EL (cell line): ENCODE measurements at places on chromosomes 12 and 14.
A peak's percentile ranks its signal among the peaks of the same experiment; 100 is the strongest.

DNA sequence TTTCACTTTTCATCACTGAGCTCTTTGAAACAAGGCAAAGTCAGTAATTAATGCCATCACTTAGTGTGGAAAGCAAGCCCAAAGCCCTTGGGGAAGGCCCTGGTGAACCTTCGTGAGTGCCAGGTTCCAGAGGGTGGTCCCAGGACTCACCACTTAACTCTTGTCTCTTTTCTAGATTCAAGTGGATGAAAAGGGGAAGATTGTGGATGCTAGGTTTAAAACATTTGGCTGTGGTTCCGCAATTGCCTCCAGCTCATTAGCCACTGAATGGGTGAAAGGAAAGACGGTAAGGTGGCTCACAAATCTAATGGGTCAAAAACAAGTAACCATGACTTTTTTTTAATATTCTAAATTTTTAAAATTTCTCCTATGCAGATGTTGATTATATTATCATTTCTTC is 2.8 kb downstream of the ISCU start:
- DNase-seq = no peak

DNA sequence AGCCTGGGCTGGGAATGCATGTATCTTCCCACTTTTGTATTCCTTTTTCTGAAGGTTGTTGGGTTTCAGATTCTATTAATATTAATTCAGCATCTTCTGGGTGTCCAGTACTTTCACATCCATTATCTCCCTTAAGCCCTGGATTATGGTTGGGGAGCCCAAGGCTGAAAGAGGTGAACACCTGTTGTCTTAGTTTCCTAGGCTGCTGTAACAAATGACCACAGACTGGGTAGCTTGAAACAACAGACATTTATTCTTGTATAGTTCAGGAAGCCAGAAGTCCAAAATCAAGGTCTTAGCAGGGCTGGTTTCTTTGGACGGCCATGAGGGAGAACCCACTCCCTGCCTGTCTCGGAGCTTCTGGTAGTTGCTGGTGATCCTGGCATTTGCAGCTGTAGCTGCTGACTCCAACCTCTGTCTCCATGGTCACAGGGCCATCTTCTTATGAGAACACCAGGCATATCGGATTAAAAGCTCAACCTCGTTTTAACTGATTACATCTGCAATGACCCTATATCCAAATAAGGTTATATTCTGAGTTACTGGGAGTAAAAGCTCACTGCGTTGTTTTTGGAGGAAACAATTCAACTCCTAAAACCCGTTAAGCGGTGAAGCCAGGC is 68.2 kb upstream of the CLMN start:
- DNase-seq = no peak

- DNase-seq = no peak
These were observed 73.9 kb downstream of the EP400 start for GRCh38 chr12:132023658-132024057.

GRCh38 chr12:124224535-124225110 is 70.3 kb upstream of the RFLNA start:
- DNase-seq = no peak

DNA sequence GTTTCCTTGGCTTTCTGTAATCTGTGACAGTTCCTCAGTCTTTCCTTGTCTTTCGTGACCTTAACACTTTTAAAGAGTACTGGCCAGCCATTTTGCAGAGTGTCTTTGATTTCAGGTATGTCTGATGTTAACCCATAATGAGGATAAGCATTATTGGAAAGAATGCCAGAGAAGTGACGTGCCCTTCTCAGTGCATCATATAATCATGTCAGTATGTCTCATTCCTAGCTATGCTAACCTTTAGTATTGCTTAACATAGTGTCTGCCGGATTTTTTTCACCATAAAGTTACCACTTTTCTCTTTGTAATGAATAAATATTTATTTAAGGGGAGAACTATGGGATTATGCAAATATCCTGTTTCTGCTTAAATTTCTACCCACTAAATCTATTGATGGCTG is 28.5 kb downstream of the RERG start:
- no peak for DNase-seq

DNA sequence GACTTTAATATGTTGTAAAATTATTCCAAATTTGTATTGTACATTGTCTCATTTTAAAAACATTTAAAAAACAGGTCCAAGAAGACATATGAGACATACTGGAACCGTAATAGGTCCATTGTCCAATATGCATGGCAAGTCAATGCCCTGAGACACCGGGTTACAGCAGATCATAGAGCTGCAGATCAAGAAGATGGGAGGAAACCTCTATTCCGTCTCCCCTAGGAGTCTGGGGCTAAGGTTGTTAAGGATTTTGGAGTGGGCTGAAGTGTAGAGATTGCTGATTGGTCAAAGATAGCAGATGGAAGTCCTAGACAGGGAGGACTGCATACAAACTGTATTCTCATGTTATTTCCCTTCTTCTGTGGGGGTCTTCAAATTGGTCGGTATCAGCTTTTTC is 108.3 kb upstream of the PLEKHA5 start:
- DNase-seq = no peak

DNA sequence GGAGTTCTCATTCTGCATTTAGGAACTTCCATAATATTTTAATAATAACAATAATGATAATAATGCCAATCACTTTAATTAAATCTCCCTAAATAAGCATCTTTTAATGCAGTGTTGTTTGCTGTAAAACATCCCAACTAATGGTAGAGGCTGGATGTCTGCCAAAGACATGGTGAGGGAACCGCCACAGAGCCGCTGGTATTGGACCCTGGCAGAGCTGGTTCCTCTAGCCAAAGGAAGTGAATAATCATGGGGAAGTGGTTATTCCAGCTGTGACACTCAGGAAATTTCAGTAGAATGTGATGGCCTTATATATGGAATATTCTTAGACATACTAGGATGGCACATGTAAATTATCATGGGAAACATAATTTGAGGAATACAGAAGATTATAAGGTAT is 483.3 kb downstream of the ZFP36L1 start:
- peak; percentile 34 for DNase-seq

- no peak for DNase-seq
These were observed 16.9 kb upstream of the KRT7 start for GRCh38 chr12:52216100-52216499.

DNA sequence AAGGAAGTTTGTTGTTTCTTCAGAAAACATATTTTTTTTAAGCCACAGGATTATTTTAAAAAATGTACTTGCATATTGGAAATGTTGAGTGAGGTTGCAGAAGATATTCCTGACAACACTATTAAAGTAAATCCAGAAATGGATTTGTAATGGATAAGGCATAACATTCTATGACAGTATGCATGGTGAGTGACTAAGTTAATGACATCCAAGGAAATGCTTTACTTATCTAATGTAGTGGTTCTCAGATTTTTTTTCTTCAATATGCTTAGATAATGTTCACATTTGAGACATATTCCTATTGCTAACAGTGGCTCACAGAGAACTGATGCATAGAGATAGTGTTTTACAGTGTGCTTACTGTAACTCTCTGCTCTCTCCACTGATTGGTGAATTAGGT is 49.4 kb downstream of the ZDHHC17 start:
- no peak for DNase-seq

GRCh38 chr14:69648480-69649451 is 37.4 kb downstream of the SUSD6 start:
- peak; percentile 48 for DNase-seq

DNA sequence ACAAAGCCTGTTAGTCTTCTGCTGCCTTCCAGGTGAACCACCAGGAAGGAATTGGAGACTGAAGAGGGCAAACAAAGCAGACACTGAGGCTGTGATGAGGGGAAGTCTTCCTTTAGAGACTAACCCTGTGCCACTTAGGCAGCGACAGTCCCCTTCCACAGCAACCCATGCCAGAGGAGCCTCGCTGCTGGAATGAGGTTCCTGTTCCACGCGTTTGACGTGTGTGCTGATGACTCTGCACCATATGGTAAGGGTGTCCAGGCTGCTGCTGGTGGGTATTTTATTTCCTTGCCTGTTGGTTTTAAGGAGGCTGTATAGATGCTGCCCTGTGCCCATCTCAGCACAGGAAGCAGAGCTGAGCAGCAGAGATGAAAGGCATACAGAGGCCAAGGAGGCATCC is 361.9 kb upstream of the FKBP4 start:
- DNase-seq = no peak

DNA sequence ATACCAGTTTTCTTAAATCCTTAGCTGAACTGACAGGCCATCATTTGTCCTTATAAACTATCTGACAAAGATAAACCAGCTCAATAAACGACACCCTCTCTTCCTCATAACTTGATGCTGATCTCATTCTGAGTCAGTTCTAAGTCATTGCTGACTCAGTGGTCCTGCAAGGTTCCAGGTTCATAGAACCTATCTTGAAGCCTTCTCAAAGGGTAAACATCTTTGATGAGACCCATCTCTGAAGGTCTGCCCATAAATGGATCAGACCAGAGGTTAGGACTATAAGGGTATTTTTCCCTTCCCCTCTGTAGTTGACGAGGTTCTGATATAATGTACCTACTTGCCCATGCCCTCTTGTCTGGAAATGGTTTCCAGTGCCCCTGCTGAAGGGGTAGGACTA is 11.9 kb downstream of the NAA25 start:
- peak; percentile 86 for DNase-seq

DNA sequence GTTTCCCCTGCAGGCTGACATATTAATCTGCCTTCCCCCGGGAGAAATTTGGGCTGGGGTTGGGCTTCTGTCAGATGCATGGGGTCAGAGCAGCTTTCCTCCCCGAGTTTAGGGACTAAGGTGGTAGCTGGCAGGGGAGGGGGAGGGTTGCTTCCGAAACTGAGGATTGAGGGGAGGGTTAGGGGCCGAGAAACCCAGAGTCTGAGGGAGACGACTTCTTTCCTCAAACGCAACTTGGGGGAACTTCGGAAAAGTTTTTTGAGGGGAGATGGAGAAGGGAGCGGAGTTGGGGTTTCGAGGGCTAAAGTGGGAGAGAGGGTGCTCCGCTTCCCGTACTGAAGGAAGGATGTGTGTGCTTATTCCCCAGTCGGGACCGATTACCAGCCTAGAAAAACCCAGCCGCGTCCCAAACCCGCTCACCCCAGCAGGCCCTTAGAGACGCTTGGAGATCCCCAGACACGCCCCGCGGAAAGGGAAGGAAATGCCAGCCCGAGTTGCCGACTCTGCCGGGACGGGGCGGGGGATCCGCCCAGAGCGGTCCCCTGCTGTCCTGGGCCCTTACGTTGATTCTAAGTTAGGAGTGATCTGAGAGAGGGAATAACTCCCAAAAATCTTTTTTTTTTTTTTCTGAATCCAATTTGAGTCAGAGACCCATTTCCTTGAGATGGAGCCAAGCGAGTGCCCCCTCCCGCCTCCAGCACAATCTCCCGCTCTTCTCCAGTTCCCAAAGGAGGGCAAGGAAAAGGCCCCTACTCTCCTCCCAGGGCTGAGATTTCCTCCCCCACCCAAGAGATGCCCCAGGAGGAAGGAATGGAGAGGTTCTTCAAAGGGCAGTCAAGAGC is 61.9 kb downstream of the SMUG1 start:
- DNase-seq = peak; percentile 63

DNA sequence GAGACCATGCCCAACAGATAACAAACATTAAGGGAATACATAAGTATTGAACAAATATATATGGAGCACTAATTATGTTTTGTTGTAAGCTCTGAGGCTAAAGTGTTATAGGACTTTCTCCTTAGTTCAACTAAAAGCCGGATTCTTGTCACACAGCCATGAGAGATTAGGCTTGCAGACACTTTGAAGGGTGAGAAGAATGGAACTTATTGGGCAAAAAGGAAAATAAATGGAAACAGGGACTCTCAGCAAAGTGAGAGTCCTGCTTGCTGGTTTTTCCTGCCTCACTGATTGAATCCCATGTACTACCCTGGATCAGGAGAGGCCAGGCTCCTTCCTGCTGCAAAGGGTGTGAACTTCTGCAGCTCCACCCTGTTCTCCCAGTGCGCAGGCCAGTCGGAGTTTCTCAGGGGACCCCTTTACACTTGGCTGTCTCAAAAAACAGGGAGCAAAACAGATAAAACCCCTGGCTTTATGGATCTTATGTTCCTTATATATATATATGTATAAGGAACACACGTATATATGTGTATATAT is 77.1 kb upstream of the FUT8 start:
- DNase-seq = no peak

- no peak for DNase-seq
These were observed 30.1 kb upstream of the DHRS7 start for GRCh38 chr14:60195179-60195810.

GRCh38 chr12:118136559-118137003 is 657 bp downstream of the PEBP1 start:
- DNase-seq = peak; percentile 49

DNA sequence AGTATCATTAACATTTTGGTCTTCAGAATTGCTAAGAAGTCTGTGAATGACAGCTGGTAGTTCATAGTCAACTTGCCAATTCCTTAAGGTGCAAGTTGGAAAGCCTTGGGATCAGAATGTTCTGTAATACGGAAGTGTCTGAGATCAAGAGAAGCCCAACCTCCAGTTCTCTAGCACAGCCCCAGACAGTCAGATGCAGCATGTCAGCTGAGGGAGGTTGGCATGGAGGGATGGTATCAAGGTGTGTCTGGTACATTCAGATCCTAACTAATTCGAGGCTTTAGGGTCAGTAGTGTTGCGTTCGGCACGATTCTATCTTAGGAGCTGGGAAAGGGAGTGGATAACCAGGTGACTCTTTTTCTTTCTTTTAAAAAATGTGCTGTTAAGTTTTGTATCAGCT is 38.3 kb downstream of the FNTB start:
- DNase-seq = no peak

DNA sequence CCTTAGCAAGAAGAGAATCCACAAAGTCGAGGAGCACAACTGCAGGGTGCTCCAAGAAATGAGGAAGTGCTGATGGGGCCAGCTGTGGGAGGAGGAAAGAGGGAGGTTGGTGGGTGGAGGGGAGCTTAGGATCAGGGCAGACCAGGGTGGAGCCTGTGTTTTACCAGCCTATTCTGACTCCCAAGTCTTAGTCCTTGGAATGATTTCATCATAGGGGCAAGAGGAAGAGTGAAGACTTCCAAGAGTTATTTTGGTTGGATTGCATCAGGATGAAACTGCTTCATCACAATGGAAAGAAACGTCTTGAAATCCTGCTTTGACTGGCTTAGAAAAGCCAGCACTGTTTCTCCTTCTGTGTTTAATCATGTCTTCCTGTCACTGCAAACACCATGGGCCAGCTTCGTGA is 194.0 kb downstream of the DPF3 start:
- peak; percentile 75 for DNase-seq

- DNase-seq = peak; percentile 27
These were observed at the start of gene WSCD2 for GRCh38 chr12:108129017-108129812. TSS of gene WSCD2 (plus strand) at chr12:108129288. CDS start at chr12:108195833, 66,545 bp downstream.

- DNase-seq = no peak
These were observed 365 bp upstream of the CCDC88C start for GRCh38 chr14:91417983-91418386.

DNA sequence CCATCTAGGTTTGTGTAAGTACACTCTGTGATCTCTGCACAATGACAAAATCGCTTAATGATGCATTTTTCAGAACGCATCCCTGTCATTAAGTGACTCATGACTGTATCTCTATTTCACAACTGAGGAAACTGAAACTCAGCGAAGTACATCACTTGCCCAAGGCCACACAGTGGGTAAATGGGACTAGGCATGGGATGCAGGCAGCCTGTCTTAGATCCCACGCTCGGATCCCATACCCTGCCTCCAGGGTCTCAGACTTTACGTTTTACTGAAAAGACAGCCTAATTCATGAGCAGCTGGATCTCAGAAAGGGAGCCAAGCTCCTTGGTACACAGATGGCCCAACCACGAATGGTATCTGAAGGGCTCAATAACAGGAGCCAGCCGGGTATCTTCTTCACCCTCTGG is 2.4 kb upstream of the MLEC start:
- DNase-seq = peak; percentile 64
